Activated CD4-positive, alpha-beta T cell treated with anti-CD3 and anti-CD28 coated beads for 4 hours (primary cell): ENCODE measurements at places on chromosomes 11 and 22.

DNA sequence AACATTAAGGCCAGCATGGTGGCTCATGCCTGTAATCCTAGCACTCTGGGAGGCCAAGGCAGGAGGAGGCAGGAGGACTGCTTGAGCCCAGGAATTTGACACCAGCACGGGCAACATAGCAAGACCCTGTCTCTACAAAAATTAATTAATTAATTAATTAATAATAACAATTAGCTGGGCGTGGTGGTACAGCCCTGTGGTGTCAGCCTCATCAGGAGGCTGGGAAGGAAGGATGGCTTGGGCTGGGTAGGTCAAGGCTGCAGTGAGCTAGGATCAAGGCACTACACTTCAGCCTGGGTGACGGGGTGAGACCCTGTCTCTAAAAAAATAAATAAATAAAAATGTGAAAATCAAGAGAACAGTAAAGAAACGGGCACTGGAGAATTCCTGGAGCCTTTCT lies 1.4 kb downstream of the ARFGAP3 start:
- no peak for DNase-seq

- DNase-seq, result no peak
Observed at GRCh38 chr11:31089117-31089516, 280.4 kb downstream of the DCDC1 start.

- no peak for DNase-seq
Observed at GRCh38 chr11:6321356-6321755, 1.1 kb upstream of the CAVIN3 start.

DNA sequence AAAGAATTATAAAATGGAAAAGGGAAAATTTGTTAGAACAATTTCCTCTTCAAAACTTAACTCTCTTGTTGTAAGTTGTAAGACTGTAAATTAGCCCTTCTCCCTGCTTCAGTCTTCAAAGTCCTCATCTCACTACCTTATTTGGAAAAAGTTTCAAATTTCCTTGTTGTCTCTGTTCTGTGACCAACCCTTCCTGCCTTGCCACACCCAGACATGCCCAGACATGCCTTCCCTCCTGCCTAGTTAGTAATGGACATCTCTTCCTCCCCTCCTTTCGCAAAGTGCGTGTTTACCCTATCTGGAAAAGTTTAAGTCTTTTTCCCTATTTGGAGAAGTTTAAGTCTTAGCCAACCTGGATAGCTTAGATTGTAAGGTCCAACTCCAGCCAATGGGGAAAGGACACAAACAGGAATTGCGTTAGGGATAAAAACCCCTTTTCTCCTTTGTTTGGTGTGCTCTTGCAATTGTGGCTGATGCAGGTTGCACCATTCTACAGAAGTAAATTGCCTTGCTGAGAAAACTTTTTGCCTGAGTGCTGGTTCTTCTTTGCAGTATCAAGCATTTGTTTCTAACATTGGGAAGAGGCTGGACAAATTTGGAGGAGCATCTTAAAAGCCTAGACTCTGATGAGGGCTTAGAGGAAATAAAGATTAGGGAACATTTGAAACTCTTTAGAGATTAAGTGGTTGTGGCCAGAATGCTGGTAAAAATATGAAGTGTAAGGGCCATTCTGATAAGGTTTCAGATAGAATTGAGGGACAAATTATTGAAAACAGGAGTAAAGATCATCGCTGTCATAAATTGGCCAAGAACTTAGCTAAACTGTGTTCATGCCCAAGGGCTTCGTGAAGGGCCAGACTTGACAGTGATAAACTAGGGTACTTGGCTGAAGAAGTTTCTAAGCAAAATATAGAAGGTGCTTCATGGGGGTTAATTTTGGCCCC lies 15.4 kb downstream of the OR52K2 start:
- no peak for DNase-seq

- no peak for DNase-seq
Observed at GRCh38 chr22:20653012-20653794, 120.7 kb upstream of the SERPIND1 start.

DNA sequence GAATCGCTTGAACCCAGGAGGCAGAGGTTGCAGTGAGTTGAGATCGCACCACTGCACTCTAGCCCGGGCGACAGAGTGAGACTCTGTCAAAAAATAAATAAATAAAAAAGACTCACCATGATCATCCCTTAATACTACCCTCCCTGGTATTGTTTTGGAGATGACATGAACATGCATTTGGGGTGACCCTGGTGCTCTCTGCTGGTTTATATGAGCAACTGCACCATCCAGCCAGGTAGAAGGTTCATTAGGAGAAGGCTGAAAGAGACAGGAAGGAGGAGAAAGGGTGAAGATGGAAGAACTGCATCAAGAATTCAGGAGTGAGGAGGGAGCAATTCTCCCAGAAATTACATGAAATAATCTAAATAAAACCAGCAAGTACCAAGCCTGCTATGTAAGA lies 37.8 kb downstream of the SLC5A1 start:
- peak; percentile 11 for DNase-seq
